ENCODE measurements at places on chromosomes 5 and 9.

DNA sequence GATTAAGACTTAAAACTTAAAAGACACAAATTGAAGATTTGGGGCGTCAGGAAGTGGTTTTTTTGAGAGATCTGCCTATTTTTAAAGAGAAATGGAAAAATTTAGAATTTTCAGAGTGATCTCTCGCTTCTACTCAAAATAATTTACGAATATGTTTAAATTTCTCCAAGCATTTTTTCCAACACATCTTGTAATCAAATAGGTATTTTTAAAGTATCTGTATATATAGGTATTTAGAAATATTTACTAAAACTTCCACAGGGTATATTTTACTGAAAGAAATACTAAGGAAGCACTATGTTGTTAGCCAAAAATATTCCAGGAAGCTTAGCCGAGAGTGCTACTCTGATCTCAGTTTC, 9.8 kb upstream of the PCDHB1 start:
- no peak for DNase-seq

- no peak for DNase-seq
Observed at GRCh38 chr9:86940774-86941173, 6.5 kb downstream of the GAS1 start.

DNA sequence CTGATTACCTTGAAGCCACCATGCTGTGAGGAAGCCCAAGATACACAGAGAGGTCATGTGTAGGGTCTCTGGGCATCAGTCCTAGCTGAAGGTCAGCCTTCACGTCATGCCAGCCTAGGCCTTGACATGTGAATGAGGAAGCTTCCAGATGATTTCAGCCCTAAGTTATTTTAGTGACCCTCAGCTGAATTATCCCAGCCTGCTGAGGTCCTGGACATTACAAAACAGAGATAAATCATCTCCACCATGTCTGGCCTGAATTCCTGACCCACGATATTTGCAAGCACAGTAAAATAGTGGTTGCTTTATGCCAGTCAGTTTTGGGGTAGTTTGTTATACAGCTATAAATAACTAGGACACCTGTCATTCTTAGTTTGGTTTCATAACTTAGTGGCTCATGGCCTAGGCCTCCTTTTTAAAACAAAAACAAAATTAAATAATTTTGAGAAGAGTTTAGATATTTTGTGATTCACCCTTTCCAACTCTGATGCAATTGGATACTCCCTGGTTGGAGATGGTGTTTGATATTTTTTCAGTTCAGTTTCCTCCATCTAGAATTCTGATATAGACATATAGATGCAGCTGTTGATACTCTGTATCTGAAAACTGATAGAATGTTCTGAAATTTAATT, 571.3 kb upstream of the CLINT1 start:
- no peak for DNase-seq

DNA sequence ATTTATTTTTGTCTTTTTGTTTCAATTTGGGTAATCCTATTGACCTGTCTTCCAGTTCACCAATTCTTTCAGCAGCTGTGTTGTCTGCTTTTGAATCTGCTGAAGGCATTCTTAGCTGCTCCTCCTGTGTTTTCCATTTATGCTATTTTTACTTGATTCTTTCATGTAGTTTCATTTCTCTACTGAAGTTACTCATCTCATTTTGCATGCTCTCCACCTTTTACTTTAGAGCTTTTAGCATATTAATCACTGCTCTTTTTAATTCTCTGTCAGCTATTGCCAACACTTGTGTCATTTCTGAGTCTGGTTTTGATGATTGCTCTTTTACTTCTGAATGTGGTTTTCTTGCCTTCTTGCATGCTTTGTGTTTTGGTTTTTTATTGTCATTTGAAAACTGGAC, 496.0 kb upstream of the CLINT1 start:
- no peak for DNase-seq

DNA sequence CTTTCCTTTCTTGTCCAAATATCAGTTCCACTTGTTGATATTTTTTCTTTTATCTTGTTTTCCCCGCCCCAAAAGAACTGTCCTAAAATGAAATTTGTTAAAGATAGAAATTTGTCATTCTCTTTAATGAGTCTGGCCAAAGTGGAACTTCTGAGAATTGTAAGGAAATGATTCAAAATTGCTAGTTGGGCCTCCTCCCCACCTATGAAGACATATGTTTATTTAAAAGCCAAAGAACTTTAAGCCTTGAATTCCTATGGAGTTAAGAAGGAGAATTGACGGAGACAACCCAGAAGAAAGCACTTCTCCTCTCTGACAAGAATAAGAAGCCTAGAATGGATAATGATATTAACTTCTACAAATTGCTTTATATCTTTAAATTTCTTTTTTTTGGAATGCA, 59.1 kb upstream of the ALDH1A1 start:
- DNase-seq = no peak

DNA sequence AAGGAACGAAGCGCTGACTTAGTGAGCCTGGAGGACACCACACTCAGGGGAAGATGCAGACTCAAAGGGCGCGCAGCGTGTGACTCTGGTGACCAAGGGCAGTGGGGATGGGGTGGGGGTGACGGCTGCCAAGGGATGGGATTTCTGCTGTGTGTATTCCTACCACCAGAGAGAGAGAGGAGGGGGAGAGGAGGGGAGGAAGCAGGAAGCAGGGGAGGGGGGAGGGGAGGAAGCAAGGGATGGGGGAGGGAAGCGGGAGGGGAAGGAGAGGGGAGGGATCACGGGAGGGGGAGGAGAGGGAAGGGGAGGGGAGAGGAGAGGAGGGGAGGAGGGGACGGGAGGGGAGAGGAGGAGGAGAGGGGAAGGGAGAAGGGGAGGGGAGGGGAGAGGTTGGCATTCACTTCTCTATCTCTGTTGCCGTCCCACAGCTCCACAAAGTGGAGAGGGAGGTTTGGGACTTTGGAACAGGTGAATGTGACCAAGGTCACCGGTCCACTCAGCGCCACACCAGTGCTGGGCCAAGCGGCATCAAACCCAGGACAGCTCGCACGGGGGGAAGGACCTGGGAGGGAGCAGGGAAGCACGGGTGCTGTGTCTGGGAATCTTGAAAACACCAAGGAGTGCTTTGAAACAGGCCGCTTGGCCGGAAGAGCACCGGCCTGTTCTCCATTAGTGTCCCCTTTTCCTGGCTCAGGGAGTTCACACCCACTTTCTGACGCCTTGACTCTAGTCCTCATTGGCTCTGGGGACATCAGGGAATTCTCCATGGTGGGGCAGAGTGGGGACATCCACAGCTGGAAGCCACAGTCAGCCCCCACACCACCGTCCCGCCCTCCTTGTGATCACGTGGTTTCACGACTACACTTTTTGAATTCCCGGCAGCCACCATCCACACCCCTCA, 77.4 kb downstream of the VAV2 start:
- DNase-seq = no peak

GRCh38 chr9:12502520-12502919, 190.7 kb upstream of the TYRP1 start:
- DNase-seq = no peak

DNA sequence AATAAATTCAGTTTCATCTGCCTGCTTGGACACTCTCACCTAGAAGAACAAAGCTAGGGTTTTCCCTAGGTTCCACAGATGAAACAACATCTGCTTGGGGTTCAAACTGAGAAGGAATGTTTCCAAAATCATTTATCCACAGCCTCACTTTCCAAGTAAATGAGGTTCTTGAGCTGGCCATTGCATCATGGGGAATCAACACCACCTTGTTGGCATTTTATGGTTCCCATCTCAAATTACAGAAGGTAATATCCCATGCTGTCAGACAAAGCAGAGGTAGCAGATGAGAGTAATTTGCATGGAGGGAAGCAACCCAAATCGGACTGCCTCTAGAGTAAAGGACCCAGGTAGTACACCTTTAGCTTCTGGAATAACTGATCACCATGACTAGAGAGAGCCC, 10.5 kb upstream of the NR4A3 start:
- peak; percentile 12 for DNase-seq

DNA sequence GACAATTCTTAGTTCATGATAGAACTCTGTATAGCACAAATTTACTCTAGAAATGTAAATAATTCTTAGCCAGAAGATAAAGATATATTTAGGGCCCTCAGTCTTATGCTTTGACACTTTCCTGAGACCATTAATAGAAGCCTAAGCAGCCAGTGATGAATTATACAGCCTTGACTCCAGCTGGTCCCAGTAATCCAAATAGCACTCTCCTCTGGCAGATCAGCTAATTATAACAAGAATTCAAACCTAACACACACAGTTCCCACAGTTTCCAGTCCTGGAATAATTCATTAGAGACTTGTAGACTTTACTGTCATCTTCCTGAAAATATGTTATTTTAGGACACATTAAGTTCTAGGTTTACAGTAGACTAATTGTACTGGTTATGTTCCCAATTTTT, 50.4 kb downstream of the SHOC1 start:
- DNase-seq = no peak

DNA sequence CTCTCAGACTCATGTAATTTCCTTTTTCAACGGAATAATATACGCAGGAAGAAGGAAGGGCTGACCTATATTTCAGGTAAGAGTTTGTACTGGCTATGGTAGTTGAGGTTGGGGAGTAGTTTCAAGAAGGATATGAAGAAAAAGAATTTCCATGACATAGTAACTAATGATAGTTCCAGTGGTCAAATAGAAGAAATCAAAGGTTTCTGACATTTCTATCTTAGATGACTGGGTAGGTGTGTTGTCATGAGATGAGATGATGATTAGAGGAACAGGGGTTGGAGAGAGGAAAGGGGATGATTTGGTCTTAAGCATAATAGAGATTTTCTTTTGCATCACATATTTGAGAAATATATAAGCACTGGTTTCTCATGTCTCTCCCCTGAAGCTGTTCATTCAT, 166.0 kb downstream of the SPATA31D1 start:
- no peak for DNase-seq

DNA sequence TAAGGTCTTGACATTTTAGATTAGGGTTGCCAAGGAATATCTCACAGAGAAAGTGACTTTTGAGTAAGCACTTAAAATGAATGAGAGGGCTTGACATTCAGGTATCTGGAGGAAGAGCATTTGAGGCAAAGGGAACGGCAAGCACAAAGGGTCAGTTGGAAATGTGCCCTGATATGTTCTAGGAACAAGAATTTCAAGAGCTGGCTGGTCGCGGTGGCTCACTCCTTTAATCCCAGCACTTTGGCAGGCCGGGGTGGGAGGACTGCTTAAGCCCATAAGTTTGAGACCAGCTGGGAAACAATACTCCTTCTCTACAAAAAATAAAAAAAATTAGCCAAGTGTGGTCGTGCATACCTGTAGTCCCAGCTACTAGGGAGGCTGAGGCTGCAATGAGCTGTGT, 16.5 kb downstream of the KIAA1958 start:
- DNase-seq = peak; percentile 30

DNA sequence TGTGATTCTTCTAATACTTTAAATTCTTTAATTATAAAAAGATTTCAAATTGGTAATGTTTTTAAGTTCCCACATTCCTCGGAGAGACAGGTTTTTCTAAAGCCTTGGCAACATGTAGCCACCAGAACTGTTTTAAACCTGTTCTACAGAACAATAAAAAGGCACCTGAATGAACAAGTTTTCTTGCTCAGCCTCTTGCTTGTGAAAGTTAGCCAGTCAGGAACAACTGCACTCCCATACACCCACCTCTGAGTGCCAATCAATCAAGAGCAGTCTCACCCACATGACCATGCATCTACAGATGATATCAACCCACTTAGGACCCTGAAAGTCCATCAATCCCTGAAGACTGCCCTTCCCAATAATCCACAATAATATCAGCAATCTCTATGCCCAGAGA, 62.3 kb downstream of the AP3B1 start:
- DNase-seq = no peak

DNA sequence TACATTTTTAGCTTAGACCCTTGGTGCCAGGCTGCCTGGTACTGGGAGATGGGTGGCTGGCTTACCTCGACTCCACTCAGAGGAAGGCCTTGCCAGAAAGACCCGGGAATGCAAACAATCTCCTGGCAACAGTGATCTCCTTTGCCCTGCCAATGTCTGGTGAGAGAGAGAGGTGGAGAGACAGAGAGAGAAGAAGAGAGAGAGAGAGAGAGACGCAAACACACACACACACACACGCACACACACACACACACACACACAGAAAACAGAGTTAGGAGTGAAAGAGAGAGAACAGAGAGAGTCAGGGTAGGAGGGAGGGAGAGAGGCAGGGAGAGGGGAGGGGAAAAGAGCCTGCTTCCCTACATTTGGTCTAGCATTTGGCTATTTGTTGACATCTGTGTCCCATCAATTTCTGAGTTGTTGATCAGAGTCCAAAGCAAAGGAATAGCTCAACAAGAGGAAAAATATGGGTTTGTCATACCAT, 181.6 kb upstream of the MAP1B start:
- no peak for DNase-seq

- no peak for DNase-seq
Observed at GRCh38 chr5:157545610-157546310, 29.8 kb downstream of the ADAM19 start.

DNA sequence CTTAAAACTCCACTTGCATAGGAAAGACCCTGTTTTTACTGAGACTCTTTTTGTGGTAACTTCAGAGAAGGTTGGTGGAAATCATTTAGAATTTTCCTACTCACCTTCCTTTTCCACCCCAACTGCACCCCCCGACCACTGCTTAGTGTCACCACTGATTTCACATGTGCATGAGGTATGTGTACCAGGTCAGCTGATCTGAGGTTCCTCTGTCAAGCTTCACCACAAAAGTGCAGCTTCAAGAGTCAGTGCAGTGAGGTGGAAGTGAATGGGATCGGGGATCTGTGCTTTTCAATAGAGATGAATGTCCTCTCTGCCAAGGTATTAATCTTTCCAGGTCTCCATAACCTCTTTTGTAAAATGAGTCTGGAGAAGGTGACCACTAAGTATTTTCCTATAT, 260.5 kb upstream of the WWC1 start:
- no peak for DNase-seq

DNA sequence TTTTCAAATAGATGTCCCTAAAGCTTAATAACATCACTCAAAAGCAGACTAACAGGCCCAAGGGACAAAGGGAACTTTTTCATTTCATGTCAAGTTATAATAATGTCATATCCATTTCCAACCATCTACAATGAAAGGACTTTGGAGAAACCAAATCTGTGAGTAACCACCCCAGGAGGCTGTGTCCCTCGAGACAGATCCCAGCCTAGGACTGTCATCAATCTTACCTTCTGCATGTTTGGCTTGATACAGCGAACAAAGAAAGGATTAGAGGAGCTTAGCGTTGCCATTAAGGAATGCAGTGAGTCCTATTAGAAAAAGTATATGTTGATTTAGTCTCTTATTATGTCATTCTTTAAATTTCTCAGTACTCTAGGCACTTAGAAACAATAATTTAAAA, 137.8 kb upstream of the RETREG1 start:
- no peak for DNase-seq

DNA sequence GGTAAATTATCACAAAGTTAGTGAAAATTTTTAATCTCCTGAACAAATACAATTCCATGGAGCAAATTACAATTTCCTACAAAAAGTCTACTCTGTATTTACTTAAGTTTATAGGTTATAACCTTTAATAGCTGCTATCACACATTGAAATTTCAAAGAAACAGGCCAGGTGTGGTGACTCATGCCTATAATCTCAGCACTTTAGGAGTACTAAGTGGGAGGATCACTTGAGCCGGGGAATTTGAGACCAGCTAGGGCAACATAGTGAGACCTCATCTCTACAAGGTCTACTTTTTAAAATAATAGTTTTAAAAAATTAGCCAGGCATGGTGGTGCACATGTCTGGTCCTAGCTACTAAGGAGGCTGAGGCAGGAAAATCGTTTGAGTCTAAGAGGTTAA, 50.3 kb downstream of the HINT1 start:
- no peak for DNase-seq

GRCh38 chr9:16257604-16258003, 612.9 kb downstream of the BNC2 start:
- no peak for DNase-seq

GRCh38 chr5:90161414-90161813, 248.1 kb downstream of the CETN3 start:
- DNase-seq = no peak

- DNase-seq = no peak
Observed at GRCh38 chr9:3788211-3788610, 262.4 kb upstream of the RFX3 start.
